NCI-H774 (cell line): ENCODE measurements at places on chromosomes 7 and 10.

- DNase-seq: no peak
Observed at GRCh38 chr7:119900996-119901672, 371.8 kb upstream of the KCND2 start.

GRCh38 chr7:103031781-103032180, 42.8 kb downstream of the FBXL13 start:
- DNase-seq: no peak

GRCh38 chr10:348456-348855, 213.2 kb downstream of the ZMYND11 start:
- DNase-seq: no peak

- DNase-seq: no peak
Observed at GRCh38 chr7:89401690-89402089, 606.2 kb upstream of the TEX47 start.

- DNase-seq: no peak
Observed at GRCh38 chr10:71143170-71143569, 69.2 kb upstream of the UNC5B start.

GRCh38 chr7:46291050-46291438, 370.0 kb upstream of the IGFBP3 start:
- no peak for DNase-seq

DNA sequence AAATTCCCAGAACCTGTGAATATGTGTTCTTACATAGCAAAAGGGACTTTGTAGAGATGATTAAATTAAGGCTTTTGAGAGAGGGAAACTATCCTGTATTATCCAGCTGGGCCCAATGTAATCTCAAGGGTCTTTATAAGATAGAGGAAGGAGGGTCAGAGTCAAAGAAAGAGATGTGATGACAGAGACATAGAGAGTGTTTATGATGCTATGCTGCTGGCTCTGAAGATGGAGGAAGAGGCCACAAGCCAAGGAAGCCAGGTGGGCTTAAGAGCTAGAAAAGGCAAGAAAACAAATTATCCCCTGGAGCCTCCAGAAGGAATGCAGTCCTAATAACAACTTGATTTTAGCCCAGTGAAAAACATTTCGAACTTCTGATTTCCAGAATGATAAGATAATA, 15.3 kb upstream of the SKAP2 start:
- DNase-seq: no peak

DNA sequence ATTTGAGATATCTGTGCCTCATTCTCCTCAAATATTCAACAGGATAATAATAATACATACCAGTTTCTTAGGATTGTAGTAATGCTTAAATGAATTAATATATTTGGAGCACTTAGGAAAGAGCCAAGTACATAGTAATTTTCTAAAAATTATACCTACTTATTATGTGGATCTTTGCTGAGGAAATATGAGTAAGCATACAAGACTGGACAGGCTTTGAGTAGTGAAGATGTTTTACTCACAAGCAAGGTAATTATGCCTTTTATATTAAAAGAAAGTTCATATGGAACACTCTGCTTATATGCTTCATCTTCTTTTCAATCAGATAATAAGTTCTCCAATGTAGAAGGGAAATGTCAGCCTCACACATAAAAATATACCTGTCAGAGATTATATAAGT, 337.5 kb upstream of the KAT6B start:
- no peak for DNase-seq

DNA sequence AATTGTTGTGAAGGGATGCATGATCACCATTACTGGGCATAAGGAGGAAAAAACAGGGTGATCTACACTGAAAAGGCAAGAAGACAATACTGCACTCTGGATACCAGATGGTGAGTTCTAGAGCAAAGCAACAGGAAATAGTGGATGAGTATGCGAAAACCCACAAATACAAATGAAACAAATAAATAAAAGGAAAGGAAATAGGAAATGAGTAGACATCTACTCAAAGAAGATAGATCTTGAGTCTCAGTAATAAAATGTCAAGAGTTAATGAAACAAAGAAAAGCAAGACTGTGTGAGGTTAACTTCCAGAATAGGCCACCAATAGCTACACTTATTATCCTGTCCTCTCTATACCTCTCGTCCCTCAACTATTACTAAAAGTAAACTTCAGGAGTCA, 11.7 kb downstream of the ORC5 start:
- DNase-seq: no peak

DNA sequence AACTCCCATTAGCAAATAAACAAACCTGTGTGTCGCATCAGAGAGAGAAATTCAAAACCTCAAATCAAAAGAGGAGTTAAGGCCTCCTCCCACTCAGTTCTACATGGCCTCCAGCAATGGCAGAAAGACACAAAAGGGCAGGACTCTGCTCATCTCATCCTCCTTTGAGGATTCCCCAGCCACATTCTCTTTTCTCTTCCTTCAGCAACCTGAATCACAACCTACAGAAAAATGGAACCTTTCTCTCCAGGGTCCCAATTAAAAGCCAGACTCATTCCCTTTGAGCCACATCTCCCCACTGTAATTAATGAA, 7.9 kb downstream of the OSBPL3 start:
- DNase-seq: no peak

DNA sequence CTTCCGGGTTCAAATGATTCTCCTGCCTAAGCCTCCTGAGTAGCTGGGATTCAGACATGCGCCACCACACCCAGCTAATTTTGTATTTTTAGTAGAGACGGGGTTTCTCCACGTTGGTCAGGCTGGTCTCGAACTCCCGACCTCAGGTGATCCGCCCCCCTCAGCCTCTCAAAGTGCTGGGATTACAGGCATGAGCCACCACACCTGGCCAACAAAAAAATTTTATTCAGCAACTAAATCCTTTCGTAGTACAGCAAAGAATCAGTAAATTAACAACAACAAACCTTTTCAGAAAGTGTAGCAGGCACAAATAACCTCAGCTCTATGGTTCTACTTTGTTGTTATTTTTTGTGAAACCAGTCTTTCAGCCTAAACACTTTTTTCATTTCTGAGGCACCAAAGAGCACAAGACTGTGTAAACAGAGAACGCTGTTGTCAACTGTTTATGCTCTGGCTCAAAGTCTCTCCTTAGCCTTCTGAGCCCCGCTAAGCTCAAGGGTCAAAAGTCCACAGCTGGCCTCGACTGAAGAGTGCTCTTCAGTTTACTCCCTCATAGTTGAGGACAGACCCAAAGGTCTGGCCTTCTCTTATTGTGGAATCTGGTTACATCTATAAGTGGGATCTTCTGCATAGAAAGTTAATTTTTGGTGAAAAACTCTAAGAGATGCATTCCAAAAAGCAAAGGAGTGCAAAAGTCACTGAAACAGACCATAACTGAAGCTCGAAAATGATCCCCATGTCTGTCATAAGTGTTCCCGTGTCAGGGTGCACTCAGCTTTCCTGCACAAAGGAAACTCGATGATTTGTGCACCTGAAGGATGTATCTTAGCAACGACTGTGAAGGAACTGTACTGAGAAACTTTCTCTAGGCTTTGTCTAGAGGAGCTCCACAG, 24.6 kb upstream of the DDX50 start:
- peak; percentile 41 for DNase-seq

DNA sequence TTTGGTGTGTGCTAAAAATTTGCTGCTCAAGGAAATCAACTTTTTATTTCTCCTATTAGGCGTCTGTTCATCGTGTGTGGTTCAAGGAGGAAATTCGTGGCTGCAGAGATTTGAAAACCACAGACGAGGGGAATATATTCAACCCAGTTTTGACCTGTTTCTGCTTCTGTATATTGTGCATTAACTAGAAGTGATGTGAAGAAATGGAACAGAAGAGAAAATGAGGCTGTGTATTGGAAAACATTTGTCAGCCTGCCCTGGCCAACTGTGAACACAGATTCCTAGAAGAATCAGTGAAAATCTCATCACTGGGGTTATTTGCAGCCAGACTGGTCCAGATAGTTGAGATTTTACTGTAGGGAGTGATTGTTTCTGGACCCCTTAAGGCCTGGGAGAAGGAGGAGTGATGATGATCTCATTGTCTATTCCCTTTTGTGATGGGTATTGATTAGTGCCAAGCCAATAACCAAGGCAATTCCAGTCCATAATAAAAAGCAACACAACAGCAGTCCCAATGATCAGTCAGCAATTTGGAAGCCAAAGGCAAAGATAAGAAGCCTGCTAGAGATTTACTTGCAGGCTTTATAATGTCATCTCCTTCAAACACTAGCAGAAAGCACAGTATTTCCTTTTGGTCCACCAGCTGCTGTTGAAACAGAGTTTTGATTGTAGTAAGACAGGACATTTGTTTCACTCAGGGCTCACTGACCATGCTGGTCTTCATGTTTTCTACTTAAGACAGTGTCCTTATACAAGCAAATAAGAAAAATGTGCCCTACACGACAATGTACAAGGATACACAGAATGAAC, 339.4 kb downstream of the PRPF18 start:
- no peak for DNase-seq

DNA sequence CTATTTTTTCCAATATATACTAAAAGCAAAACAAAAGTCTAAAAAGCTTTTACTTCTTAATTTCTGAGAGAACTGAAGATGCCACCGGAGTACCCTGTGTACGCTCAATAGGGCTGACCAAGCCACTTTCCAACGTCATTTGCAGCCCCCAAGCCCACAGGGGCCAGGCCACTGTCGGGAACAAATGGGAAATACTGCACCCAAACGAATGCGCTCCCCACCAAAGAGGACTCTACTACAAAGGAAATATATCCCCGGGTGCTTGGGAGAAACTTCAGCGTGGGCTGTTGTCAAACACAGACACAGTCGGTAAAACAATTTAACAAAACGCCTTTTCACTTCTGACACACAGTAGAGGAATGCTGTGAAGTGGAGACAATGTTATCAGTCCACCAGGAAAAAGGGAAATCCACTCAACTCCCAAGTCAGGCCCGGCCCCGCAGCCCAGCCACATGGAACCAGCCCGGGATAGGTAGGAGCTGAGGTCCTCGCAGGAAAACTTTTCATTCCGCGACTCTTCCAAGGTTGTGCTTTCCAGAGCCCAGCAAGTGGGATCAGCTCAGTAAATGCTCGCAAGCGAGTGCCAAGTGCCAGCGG, 1.4 kb downstream of the PARD3 start:
- no peak for DNase-seq

GRCh38 chr7:148367731-148368475, 222.7 kb upstream of the C7orf33 start:
- DNase-seq: no peak

DNA sequence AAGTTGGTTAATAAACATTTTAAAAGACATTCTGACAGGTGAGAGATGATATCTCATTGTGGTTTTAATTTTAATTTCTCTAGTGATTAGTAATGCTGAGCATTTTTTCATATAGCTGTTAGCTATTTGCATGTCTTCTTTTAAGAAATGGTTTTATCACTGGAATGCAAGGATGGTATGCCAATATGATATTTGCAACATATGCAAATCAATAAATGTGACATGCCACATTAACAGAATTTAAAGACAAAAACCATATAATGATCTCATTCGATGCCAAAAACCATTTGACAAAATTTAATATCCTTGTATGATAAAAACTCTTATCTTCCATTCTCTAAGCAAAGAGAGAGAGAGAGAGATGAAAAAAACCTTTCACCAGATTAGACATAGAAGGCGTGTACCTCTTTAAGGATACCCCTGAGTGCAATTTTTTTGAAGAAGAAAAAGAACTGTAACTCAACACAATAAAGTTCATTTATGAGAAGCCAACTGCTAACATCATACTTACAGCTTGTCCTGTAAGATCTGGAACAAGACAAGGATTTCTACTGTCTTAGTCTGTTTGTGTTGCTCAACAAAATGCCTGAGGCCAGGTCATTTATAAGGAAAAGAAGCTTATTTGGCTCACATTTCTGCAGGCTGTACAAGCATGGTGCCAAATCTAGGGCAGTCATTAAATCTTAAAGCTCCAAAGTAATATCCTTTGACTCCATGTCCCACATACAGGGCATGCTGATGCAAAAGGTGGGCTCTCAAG, 39.7 kb upstream of the ZMYND11 start:
- DNase-seq: no peak

- DNase-seq: no peak
Observed at GRCh38 chr7:102473271-102473991, 5.3 kb downstream of the POLR2J start.

- no peak for DNase-seq
Observed at GRCh38 chr10:50605269-50605950, 18.3 kb downstream of the SGMS1 start.

DNA sequence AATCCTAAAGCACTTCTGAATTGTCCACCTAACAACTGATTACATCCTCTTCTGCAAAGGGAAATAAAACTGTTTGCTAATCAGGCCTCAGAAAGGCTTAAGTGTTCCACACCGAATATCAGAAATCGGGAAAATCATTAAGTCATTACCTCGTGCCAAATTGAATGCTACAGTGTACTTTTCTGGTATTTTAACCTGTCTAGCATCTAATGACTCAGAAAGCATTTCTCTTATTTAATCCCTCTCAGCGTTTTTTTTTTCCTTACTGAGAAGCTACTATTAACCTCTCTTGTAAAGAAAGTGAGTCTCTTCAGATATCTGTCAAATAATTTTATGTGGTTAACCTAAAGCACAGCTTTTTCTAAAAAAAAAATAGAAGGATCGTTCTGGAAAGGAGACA, 28.6 kb downstream of the VIM start:
- DNase-seq: no peak

DNA sequence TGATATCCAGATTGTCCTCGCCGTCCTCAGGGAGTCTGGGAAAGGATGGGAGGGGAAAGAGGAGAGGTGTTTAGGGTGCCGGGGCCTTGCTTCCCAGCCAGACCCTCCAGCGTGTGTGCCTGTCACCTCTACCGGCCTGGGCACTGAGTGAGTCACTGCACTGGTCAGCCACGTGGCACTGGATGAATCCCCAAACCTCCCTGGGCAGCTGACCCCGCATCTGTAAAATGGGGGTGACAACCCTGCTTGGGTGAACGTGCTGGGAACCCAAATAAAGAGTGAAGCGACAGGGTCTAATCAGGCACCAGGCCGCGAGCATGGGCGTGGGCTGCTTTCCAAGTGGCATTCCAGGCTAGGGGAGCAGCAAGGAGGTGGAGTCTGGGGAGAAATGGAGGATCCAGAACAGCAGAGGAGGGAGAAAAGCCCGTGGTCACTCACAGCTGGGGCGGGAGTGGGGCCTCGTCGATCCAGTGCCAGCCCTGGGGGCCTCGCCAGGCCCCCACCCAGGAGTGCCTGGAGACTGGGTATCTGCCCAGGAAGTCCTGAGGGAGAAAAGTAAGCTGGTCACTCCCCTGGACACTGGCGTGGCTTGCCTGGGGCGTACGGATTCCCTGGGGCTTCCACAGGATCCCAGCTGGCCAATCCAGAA, 29.7 kb downstream of the KLRG2 start:
- no peak for DNase-seq

GRCh38 chr10:14009371-14010100, 321.2 kb downstream of the FRMD4A start:
- DNase-seq: peak; percentile 15

- DNase-seq: no peak
Observed at GRCh38 chr10:29446327-29446726, 157.5 kb downstream of the LYZL1 start.

GRCh38 chr10:132616170-132616995, 78.8 kb downstream of the INPP5A start:
- DNase-seq: no peak

DNA sequence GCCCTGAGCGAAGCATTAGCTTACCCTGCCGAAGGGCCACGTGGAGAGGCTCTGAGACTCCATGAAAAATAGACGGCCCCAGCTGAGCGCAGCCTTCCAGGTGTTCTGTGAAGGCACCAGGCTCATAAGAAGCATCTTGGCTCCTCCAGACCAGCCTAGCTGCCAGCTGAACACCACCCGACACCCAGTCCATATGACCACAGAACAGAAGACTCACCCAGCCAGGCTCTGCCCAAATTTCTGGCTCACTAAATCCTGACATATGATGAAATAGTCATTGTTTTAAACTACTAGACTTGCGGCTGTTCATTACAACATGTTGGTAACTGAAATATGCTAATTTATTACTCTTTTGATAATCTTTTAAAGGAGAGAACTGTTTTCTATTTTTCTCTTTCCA, 99.5 kb upstream of the ABI1 start:
- no peak for DNase-seq
